ENCODE measurements at places on chromosomes 11 and 22. TPM values are rescaled to one million over a fixed set of nuclear protein-coding genes. Genes with fewer than 3 reads are reported as not detected.
A peak's percentile ranks its signal among the peaks of the same experiment; 100 is the strongest.

- no peak for DNase-seq
Measured at GRCh38 chr22:24128021-24128420, 53.3 kb upstream of the SUSD2 start.

DNA sequence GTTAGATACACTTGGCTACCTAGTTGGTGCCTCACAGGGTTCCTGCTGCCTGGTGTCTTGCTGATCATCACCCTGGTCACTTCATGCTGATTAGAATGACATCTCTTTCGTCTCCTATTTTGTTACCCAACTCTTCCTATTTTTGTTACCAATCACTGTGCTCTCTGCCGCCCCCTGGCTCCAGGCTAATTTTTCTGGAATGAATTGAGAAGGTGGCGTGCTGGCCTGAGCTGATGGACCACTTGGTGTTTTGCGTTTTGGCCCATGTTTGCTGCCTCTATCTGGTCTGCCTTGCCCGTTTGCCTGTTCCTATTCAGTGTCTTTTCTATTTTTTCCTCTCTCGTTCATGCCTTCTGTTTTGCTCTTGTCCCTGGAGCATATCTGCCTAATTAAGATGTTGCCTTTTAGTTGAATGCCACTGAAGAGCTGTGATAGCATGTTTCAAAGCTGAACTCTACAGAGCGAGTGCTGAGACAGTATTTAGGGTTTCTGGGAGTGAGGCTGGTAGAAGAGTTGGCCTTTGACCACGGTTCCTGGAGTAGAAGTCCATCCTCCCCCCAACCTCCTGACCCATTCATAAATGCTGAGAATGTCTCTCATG, 5.9 kb upstream of the ATF4 start:
- DNase-seq = peak; percentile 47

DNA sequence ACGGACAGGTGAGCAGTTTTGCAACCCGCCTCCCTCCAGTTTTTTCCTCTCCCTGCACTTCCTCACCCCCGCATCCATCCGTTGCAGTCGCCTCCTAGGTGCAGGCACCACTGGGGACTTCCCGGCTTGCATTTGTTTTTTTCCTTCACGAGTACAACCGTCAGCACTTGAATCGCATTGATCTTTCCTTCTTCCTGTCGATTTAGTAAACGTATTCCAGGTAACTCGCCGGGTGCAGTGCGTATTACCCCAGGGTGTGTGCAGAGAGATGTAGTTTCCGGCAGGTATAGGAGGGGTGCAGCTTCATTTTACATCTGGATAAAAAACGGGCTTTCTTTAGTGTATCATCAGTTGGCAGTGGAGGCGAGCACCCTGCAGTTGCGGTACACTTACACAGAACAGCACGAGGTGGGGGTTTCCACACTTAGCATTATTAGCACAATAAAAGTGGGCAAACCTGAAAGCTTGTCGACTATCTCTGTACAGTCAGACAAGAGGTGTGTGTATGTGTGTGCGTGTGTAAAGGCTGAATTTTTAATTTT, at the start of gene SORL1-AS1:
TSS of gene SORL1-AS1 (minus strand) at position 359 of the 542 bp plus-strand sequence.
- no peak for DNase-seq

DNA sequence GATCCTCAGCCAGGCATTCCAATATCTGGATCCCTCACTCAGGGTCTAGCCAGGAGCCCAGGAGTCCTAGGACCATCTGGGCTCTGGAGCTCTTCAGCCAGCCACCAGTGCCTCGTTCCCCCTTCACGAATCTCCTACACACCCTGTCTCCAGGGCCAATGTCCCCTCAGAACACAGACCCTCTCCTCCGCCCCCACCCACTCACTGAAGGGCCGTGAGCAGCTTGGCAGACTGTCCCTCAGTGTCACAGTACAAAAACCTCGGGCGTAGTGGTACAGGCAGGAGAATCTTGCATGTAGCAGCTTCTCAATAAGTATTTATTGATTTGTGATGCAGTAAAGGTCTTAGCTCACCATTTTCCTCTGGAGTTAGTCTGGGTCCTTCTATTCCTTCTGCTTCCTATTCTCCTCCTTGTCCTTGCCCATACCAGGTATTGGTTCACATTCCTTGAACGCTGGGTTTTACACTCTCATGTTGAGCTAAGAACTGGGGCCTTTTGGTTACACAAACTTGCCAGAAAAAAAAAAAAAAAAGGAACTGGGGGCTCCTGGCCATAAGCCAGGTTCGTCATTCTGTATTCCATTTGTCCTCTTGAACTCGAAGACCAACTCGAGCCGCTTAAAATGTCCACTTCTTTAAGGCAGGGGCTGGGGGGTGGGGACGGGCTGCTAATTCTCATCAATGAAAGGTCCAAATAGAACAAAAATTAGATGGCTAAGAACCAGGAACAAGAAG, 2.3 kb downstream of the CXCR5 start:
- DNase-seq = no peak

- DNase-seq = no peak
Measured at GRCh38 chr22:25651332-25652085, 87.0 kb downstream of the GRK3 start.

GRCh38 chr11:62141111-62142042, 17.6 kb downstream of the INCENP start:
- peak; percentile 8 for DNase-seq

DNA sequence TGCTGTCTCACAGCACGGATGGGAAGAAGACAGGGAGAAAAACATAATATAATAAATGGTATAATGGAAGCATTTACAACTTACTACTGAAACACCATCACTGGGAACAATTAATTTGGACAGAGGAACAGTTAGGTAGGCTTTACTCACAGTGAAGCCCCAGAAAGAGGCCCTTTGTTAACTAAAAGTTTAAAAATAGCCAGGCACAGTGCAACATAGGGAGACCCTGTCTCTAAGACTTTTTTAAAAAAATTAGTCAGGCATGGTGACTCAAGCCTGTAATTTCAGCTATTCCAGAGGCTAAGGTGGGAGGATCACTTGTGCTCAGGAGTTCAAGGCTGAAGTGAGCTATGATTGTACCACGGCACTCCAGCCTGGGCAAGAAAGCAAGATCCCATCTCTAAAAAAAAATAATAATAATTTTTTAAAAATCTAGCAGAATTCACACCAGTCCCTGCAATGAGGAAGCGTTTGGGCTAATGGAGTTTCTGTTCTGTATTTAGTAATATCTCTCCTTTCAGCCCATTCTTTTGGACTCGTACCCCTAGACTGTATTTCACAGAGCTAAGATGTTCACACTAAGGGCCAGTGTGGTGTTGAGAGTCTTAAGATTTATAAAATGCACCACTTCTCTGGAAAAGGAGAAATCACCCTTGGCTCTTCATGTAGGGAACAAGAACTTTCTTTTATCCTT, 275.5 kb downstream of the SOX6 start:
- DNase-seq = no peak

Gene SCN4B
- 2.0 TPM for polyA plus RNA-seq

- no peak for DNase-seq
Measured at GRCh38 chr11:64970731-64971151, 1.2 kb downstream of the MAJIN start.

Gene FOLR2
- not detected for polyA plus RNA-seq

DNA sequence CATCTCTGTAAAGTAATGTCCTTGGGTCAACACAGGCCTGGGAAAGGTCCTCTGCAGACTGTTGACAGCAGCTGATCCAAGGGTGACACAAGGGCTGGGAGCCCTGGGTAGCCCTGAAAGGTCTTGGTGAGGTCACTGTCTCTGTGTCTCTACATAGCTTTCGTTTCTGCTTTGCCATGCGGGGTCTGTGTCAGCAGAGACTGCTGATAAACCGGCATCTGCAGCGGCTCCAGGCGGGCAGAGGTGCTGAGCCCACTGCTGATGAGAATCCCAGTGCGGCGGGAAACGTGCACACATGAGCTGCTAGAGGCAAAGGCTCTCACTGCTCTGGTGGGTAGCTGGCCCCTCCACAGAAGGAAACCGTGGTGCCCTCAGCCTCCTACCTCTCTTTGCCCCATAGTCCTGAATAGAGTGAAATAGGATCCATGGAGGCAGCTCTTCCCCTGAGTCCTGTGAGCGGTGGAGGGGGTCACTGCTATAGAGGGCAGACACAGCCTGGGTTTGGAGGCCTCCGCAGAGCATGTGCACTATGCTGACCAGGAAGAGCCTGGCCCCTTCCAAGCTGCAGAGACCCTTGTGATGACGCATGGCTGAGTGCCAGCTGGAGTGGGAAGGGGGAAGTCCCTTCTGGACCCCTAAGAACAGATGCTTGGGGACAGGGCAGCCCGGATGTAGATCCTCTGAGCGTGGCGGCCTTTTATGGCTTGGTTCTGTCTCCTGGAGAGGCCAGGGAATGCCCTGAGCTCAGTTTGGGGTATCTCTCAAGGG, 17.8 kb upstream of the ST3GAL4 start:
- DNase-seq = no peak

DNA sequence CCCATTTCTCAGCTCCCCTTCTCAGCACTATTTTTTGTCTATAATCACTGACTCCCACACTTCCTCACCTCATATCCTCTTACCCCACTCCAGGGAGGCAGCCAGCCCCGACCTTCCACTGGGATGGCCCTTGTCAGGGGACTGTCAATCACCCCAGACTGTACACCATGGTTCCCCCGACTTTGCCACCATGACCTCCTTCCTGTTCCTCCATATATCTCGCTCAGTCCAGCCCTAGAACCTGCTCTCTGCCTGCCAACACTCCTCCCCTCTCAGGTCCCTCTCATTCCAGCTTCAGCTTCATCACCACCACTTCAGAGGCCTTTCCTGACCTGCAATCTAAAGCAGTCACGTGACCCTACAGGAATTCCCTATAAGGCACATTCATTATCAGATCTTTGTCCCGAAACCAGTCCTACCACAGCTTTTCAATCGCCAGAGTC, 16.5 kb downstream of the PRPF19 start:
- no peak for DNase-seq

DNA sequence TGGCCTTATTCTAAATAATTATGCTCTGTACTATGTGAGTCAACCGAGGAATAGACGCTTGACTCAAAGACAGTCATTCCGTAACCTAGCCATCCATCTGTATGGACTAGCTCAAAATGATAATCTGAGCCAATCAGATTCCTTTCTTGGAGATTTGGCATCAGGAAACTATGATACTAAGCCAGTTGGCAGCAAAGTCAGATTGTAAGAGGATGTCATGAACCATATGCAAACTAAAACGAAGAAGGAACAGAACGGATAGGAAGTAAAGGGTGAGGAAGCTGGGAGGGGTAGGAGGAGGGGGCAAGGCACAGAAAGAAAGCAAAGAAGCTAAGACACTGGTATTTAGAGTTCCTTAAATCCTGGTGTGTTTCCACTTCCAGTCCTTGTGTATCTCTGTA, 10.7 kb upstream of the SESN3 start:
- DNase-seq = no peak

Gene LYVE1
- not detected for polyA plus RNA-seq

Gene C11orf68
- 65.3 TPM for polyA plus RNA-seq

- DNase-seq = peak; percentile 55
Measured at GRCh38 chr11:102047305-102047924, at the start of gene CFAP300. CFAP300 (plus strand) TSS chr11:102047437; CDS start chr11:102047471, 34 bp downstream.

GRCh38 chr22:17314487-17314886, 54.8 kb upstream of the CECR2 start:
- DNase-seq = no peak

DNA sequence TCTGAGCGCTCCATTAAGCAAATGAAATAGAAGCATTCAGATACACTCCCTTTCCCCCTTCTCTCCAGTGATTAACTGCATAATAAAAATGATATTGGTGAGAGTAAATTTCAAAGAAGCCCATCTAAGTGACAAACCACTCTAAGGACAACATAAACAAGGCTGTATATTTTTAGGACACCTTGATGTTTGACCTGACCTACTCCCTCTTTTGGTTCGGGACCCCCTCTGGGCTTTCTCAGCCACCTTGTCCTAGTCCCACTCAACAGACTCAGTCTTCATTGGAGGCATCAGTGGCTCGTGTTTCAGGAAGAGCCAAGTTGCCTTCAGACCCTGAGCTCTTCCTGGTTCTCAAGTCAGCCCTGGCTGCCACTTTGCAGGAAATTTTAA, 182.3 kb upstream of the NCAM1 start:
- peak; percentile 34 for DNase-seq

DNA sequence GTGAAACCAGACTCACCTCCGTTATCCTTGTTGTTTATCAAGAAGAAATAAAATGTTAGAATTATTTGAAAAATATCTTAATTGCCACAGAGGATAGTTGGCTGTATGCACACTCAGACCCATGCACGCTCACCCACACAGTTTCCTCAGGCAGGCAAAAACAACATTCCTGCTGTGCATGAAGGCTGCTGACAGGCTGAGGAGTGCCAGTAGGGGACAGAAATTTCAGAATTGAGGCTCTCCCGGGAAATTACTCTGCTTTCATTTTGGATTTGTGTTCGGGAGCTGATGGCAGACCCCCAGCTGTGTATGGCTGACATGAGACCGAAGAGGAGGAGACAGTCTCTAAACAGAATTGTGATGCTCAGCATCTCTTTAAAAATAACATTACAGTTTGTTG, 87.5 kb downstream of the AMOTL1 start:
- DNase-seq = no peak

DNA sequence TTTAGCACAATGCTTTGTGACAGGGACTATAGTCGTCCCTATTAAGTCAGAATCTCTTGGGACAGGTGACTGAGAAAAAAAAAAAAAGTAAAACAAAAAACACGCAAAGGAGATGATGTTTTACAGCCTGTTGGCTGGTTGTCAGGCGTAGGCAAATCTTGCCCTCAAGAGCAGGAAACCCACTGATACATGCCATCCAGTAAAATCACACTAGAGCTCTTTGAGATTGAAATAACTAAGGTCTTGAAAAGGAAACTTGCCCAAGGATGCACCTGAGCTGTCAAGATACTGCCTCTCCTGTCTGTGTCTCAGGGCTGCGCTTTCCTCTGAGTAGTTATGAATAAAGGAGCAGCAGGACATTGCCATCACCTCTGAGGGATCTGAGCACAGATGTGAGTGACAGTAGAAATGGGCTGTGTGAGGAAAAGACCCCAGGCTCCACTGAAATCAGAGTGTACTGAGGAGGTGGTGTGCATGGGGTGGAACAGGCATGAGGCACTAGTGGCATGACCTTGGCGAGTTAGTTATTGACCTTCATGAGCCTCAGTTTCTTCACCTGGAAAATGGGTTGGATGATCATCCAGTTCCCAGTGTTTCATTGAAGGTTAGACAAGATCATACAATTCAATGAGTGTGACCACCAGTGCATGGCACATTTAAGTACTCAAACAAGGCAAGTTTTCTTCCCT, 23.3 kb downstream of the MICAL2 start:
- no peak for DNase-seq

GRCh38 chr11:122584670-122585069, 70.9 kb upstream of the UBASH3B start:
- DNase-seq = no peak

Gene KRTAP5-8
- polyA plus RNA-seq = 0.06 TPM

DNA sequence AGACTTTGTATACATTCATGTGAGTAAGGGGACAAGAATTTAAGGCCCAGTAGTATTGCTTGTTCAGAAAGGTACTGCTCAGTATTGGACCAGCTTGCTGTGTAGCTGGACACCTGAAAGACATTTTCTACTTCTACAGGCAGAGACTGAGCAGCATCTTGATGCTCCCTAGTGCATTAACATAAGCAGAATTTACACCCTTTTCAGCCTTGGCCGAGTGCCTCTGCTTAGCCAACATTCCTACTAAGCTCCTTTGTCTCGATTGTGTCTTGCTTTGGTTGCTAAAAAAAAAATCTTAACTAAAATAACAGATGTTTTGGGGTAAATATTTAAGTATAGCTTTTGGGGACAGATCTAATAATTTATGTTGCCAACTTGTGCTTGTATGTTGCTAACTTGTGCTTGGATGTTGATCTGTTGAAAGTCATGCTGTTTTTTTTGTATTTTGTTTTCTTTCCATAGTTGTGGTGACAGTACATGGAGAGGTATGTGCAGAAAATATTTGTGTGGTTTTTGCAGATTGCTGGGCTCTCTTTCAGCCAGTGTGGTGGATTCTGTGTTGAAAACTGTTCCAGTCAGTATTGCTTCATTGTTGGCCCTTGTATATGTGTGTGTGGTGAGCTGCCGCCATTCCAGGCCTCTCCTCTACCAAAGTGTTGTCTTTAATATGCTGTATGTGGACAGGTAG, 3.7 kb downstream of the PTS start:
- DNase-seq = no peak

Gene SLC2A11
- polyA plus RNA-seq = 27.1 TPM
